ENCODE measurements at places on chromosomes 4 and X.

GRCh38 chr4:92497141-92497540 lies 193.4 kb downstream of the GRID2 start:
- DNase-seq, result no peak

DNA sequence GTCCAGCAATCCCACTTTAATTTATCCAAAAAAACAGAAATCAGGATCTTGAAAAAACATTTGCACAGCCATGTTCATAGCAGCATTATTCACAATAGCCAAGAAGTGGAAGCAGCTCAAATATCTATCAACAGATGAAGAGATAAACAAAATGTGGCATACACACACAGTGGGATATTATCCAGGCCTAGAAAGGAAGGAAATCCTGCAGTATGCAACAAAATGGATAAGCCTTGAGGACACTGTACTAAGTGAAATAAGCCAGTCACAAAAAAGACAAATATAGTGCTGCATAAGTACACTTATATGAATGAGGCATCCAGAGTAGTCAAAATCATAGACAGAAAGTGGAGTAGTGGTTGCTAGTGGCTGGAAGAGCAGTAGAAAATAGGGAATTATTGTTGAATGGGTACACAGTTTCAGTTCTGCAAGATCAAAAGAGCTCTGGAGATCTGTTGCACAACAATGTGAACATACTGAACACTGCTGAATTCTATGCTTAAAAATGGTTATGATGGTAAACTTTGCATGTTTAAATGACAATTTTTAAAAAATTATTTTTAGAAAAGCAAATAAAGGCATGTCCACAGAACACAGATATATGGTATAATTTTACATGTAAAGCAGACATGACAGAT lies 25.6 kb downstream of the CHM start:
- DNase-seq, result no peak

DNA sequence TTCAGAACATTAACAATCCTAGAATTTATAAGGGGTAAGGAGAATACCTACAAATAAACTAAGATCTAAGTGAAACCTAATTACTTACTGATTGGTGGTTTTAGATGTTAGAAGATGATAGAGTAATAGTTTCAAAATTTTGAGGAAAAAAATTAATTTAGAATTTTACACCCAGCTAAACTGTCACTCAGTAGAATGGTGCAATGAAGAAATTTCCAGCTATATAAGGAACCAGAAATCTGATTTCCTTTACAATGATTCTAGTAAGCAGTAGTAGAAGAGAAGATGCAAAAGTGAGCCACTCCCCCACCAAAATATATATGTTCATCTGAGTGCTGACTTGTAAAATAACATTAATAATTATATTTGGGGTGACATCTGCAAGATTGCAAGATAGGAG lies 55.3 kb upstream of the EPGN start:
- DNase-seq, result no peak

GRCh38 chr4:121070696-121071639 lies 1.4 kb downstream of the NDNF start:
- no peak for DNase-seq

GRCh38 chrX:102599951-102600579 lies 750 bp downstream of the ARMCX5 start:
- no peak for DNase-seq

DNA sequence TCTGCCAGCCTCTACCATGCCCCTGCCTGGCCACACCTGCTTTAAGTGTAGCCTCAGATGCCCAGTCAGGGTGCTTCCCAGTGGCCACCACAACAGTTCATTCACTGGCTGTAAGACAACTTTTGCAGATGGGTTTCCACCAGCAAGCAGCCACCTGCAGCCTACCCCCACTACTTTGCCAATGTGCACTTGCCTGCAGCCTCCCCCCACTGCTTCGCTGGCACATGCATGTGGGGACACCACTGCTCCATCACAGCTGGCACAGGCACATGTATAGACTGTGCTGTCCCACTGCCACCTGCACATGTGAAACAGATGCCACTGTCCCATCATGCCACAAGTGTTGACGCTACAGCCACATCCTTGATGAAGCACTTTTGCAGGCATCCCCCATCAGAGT lies 723.9 kb downstream of the SH3BGRL start:
- DNase-seq, result no peak

GRCh38 chrX:65993915-65994460 lies 45.9 kb downstream of the VSIG4 start:
- DNase-seq, result no peak

DNA sequence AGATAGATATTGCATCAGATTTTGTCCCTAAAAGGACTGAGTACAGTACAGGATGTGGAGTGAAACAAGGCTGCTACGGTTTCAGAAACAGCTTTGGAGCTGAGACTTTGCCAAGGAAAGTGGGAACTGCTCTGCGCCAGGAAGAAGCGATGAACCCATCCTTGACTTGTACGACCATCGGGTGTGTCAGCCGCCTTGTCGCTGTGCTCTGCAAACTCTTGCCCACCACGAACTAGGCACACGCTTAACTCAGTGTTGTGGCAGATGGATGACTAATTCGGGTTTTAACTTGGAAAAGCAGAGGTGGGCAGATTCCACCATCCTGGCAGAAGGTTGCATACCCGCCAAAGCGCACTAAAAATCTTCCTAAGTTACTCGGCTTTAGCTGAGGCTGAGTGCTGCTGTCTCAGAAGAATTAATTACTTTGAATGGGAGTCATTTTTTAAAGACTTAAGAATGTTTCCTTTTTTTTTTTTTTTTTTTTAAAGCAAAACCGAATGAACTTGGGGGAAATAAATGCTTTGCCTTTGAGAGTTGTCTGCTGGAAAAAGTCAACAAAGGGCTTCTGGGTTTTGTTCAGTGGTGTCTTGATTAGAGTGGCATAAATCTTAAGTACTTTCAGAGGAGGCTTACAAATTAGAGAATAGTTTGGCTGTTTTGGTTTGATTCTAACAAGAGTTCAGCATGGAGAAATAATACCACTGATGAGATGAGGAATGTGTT lies 69.5 kb downstream of the SHROOM2 start:
- no peak for DNase-seq

DNA sequence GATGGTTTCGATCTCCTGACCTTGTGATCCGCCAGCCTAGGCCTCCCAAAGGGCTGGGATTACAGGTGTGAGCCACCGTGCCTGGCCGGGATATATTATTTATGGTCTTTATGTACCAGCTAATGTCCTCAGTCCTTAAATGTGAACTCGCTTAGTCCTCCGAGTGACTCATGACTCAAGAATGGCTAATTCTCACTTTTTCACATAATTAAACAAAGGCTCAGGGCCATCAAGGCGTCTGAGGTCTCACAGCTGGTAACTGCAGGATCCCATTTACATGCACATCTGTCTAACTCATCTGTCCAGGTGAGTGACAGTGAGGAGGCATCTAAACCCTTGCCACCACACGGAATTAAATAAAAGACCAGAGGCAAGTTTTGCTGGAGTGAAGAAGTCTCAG lies 73.5 kb downstream of the HS3ST1 start:
- DNase-seq, result no peak

GRCh38 chr4:72536443-72536842 lies 32.6 kb downstream of the ADAMTS3 start:
- DNase-seq, result no peak

- DNase-seq, result no peak
Measured at GRCh38 chr4:181146051-181146450, 1097.2 kb upstream of the TENM3 start.

- DNase-seq, result no peak
Measured at GRCh38 chr4:87476934-87477333, 52.2 kb downstream of the SPARCL1 start.

GRCh38 chr4:176034499-176034898 lies 31.1 kb upstream of the WDR17 start:
- no peak for DNase-seq

GRCh38 chr4:116899561-116899960 lies 185.8 kb downstream of the TRAM1L1 start:
- no peak for DNase-seq

- DNase-seq, result no peak
Measured at GRCh38 chr4:6734165-6734786, 18.3 kb downstream of the BLOC1S4 start.

GRCh38 chr4:57214654-57215411 lies 104.6 kb upstream of the IGFBP7 start:
- DNase-seq, result no peak

GRCh38 chr4:146943691-146944375 lies 1.8 kb downstream of the TTC29 start:
- no peak for DNase-seq

DNA sequence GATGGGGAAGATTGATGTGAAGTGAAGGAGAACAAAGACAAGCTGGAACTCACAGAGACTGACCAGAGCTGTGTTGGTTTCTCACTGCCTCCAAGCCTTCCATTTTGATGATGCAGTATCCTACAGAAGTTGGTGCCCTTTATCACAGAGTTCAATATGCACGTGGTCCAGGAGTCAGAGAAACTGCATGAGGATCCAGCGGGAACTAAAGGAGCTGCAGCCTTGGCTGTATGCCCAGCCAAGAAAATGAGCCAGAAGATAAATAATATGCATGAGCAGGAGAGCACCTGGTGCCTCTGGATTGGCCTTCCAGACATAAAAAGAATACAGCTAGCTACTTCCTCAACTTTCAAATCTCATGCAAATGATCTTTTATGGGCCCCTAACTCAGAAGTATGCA lies 44.3 kb upstream of the DCLK2 start:
- peak; percentile 57 for DNase-seq

DNA sequence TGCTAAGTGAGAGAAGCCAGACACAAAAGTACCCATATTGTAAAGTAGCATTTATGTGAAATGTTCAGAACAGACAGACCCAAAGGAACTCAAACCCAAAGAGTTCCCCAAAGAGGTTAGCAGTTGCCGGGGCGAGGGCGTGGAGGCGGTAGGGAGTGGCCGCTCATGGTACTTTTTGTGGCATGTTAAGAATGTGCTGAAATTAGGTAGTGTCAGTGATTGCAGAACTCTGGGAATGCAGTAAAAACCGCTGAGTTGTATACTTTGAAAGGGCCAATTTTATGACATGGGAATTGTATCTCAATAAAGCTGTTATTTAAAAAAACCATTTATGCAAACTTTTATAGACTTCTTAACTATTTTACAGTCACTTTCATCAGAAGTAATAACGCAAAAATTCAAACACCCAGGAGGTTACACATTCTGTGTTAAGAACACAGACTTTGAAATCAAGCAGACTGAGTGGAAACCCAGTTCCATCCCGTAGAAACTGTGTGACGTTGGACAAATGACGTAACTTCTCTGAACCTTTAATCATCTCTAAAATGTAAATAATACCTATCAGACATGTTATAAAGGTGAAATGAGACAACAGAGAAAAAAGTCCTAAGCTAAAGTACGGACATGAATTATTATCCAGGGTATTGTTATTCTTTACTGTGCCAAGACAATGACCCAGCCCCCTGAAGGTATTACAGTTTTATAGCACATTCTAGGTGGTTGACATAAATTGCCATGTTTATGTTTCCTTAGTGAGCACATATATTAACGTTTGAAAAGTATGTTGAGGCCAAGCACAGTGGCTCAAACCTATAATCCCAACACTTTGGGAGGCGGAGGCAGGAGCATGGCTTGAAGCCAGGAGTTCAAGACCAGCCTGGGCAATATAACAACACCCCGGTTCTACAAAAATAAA lies 19.7 kb downstream of the ZFP42 start:
- DNase-seq, result no peak

DNA sequence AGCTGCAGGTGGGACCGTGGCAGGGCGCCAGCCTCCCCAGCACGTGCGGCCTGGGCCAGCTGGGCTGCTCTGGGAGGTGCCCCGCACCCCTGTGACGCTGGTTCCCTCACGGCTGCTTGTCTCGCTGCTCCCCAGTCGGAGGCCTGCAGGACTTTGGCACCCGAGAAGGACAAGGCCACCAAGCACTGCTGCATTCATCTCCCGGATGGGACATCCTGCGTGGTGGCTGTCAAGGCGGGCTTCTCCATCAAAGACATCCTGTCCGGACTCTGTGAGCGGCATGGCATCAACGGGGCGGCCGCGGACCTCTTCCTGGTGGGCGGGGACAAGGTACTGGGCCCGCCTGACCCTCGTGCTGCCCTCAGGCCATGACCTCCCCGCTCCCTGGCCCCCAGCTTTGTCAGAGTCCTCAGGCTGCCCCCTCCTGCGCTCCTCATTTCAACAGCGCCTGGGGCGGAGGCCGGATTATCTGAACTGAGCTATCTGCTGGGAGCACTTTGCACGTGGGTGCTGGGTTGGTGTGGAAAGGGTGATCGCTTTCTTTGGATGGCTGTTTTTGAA lies 19.4 kb upstream of the HGFAC start:
- DNase-seq, result no peak

DNA sequence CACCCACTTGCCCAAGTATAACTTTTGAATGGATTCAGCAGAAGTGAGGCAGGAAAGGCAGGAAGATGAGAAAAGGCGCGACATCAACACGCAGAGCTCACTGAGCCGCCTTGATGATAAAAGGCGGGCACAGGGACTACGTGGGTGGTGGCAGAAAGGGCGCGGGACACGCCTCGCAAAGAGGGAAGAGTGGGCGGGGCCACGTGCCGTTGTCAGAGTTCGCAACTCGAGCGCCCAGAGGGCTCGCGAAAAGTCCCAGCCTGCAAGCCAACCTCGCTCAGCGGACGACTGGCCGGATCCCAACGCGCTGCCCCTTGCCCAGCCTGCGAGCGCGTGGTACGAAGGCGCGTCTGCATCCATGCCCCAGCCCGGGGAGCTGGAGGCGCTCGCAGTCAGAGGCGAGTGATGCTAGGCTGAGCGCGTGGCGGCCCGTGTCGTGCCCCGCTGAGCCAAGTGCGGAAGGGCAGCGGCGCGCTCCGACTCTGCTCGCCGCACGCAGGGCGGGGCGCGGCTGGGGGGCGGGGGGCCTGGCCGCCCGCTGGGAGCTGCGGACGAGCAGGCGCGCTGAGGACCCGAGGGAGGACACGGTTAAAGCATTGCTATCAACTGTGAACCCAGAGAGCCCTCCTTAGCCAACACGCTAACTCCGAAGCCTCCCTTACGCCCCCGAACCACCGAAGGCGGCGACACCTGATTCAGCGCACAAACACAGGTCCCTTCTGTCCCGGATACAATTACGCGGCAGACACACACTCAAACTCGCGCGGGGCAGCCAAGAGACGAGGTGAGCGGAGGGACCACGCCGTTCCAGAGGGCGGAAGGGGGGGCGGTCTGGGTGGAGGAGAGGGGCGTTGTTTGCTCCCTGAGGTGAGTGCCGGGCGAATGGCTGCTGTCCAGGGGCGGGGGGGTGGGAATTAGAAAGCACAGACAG lies at the start of gene UGT8:
Gene UGT8 (plus strand): TSS at position 617 of the 931 bp plus-strand sequence. CDS start 24,074 bp downstream, outside the sequence.
- peak; percentile 85 for DNase-seq

GRCh38 chr4:112144546-112145325 lies 518 bp upstream of the FAM241A start:
- no peak for DNase-seq

DNA sequence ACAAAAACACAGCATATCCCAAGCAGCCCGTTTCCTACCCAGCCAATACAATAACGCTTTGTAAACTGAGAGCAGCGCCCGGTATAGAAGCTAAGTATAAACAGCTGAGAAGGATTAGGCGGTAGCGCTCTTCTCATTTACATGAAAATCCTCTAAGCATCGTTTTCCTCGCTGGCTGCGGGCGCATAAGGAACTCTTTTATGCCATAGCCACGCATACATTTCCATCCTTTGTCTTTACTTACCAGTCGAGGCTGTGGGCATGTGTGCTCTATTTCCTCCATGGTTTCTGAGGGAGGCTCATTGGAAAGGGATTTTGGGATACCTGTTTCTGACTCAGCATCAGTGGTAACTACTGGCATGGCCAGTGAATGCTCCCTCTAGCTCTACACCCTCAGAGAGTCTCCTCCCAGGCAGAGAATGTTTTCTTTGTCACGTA lies 383 bp downstream of the PCYT1B start:
- peak; percentile 1 for DNase-seq
